CD4-positive, alpha-beta T cell treated with Interleukin-10 for 1 hour (primary cell): ENCODE measurements at places on chromosomes 11 and 22.
A peak's percentile ranks its signal among the peaks of the same experiment; 100 is the strongest.

- DNase-seq = peak; percentile 27
Observed at GRCh38 chr11:59263225-59263894, 50.6 kb upstream of the MPEG1 start.

GRCh38 chr22:38262051-38262795 is 10.6 kb downstream of the TMEM184B start:
- DNase-seq = peak; percentile 54

DNA sequence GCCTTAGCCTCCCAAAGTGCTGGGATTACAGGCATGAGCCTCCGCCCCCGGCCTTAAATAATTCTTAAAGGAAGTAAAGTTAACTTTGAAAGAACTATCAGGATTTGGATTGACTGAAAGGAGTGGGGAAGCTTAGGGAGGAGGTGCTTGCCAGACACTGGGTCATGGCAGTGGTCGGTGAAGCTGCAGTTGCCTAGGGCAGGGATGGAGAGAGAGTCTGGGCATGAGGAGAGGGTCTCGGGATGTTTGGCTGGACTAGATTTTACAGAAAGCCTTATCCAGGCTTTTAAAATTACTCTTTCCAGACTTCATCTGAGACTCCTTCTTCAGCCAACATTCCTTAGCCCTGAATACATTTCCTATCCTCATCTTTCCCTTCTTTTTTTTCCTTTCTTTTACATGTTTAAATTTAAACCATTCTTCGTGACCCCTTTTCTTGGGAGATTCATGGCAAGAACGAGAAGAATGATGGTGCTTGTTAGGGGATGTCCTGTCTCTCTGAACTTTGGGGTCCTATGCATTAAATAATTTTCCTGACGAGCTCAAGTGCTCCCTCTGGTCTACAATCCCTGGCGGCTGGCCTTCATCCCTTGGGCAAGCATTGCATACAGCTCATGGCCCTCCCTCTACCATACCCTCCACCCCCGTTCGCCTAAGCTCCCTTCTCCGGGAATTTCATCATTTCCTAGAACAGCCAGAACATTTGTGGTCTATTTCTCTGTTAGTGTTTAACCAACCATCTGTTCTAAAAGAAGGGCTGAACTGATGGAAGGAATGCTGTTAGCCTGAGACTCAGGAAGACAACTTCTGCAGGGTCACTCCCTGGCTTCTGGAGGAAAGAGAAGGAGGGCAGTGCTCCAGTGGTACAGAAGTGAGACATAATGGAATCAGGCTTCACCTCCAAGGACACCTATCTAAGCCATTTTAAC is at the start of gene NNMT:
Gene NNMT (plus strand): TSS at position 724 of the 929 bp plus-strand sequence. CDS start 158 bp downstream, at position 882.
- DNase-seq = no peak

GRCh38 chr11:33063326-33063881 is 24.0 kb downstream of the TCP11L1 start:
- no peak for DNase-seq

- no peak for DNase-seq
Observed at GRCh38 chr11:50214376-50214775, 181.7 kb downstream of the OR4C45 start.

DNA sequence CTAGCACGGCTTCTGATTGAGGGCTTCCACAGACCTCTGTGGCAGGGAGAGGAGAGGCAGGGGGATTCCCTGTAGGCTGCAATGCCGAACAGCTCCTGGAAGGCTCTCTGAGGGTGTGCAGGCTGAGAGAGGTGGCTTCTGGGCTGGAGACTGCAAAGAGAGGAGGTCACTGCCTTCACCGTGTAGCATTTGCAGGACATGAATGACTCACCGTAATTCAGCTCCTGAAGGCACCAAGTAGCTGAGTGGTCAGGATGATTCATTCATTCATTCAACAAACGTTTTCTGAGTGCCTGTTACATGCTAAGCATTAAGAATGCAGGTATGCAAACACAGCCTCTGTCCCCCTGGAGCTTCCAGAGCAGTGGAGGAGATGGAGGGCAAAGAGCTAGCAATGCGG is 18.0 kb upstream of the EIF3D start:
- no peak for DNase-seq

DNA sequence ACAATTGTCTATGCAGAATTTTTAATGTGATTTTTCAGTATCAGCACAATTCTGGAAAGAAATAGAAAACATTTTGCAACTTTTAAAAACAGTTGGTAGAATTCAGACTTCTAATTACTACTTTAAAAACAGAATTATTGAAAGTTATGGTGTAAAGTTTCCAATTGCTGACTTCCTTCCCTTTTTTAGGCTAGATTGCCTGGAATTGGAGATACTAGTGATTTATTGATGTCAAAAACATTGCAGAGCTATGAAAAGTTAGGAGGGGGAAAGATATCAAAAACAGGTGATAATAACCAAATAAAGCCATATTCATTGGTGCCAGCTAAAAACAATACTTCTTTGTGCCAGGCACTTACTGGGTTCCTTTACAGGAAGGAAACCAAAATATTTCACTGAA is 485.5 kb downstream of the TMEM135 start:
- DNase-seq = no peak

DNA sequence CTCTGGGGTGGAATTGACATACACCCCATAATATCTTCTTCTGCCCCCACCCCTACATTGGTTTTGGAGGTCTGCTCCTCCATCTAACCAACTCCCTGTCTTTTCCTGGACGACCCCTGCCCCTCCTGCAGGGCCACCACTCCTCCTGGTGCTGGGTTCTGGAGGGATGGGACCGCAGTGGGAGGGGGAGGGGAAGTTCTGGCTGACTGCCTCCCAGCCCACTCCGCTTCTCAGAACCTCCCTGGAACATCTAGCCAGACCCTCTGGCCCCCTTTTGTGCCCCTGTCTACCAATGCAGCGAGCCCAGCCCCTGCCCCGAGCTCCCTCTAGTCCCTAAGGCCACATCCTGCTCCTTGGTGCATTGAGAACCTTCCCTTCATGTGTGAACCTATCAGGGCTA is 1.2 kb downstream of the MYRF start:
- DNase-seq = no peak

DNA sequence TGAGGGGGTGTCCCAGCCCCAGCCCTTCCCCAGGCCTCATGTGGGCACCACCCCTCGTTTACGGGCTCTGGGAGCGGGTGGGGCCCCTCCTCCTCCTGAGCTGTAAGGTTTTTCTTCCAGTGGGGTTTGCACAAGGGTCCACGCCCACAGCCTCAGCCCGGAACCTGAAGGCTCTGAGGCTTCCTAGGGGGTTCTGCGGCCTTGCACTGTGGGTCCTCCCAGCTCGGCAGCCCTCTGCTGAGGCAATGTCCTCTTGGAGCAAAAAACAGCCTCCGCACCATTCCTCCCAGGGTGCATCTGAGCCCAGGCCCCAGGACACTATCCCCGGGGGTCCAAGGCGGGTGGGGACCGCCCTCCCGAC is 14.1 kb downstream of the H19 start:
- no peak for DNase-seq
